Stimulated activated naive CD4-positive, alpha-beta T cell treated with Interleukin-2 at 50 U/mL for 16 hours (primary cell): ENCODE measurements at places on chromosomes 13 and 19.

DNA sequence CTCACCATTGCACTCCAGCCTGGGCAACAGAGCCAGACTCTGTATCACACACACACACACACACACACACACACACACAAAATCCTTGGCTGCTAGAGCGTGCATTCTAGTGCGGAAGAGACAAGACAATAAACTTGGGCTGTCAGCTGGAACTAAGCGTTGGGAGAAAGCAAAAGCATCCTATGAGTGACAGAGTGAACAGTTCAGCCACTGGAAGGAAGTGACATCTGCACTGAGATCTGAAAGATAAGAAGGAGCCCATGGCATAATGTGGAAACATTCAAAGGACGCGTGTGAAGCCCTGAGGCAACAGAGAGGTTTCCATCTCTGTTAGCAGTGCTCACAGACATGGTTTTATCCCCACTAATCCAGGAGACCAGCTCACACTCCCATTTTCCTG, 3.5 kb upstream of the SLC1A5 start:
- DNase-seq = no peak

GRCh38 chr19:4343370-4344307, at the start of gene MPND:
Gene MPND, plus strand, starts transcription at chr19:4343562. Its CDS starts 32 bp downstream, at chr19:4343594.
- DNase-seq = peak; percentile 88

- DNase-seq = no peak
Observed at GRCh38 chr13:36919171-36919832, 736 bp downstream of the SMAD9 start.

DNA sequence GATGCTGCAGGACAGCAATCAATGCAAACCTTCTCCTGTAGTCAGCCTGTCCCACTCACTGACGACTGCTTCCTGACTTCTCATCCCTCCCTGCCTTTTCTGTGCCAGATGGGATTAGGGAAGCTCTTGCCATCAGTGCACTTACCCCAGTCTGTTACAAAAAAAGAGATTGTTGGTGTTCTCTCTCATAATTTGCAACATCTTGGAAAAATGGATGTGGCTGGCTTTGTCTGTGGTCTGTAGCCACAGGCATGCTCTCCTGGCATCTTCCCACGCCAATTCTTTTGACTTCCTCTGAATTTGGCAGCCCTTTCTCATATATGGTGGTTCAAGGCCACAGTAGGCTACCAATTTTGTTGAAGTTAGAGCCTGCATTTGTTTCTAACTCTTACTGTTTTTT, 11.6 kb upstream of the HTR2A start:
- no peak for DNase-seq

DNA sequence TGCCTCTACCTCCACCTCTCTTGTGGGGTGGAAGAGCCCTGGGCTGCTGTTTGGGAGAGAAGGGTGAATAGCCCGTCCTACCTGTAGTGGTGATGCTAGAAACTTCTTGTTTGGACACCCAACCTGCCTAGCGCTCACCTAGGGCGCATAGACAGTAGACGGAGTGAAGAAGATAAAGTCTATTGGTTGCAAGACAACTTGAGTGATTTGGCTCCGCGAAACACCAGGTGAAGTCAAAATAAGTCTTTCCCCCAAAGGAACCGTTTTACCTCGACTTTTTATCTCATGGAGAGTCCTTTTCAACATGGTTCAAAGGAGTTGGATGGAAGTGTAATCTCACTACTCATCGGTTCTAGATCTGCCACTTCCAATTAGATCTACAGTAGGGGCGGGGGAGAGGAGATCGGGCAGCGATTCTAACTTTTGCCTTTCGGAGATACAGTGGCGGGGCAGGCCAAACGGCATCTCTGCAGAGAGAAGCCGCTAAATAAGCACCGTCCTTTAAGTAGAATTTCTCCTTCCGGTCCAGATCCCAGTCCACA, 694 bp upstream of the ZIC5 start:
- DNase-seq = no peak

DNA sequence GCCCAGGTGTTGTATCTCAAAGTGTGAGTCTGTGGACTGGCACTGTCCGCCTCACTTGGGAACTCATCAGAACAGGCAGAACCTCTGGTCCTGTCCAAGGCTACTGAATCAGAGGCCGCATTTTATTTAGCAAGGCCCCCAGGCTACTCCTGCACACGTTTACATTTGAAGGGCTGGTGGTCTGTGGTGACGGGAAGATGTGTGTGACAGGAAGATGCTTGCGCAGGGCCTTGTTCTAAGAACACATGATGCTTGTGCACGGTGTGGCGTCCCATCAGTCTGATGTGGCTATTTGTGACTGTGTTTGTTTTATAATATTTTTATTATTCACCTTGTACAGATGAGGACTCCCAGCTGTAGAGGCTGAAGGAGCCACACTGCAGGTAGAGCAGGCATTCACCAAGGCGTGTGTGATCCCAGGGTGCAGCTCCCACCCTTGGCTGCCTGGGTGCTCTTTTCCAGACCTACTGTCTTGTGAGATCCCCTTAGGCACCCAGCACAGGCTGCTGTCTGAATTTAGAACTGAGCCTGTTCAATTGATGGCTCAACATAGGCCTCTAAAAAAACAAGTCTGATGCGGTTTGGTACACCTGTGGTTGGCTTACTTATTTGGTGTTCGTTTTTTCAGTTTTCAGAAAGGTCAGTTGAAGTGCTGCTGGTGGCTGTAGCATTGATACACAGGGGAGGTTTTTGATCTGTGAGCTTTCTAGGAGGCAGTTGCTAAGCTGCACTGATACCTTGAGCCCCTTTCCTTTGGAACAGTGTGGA, 3.1 kb downstream of the SLC25A15 start:
- no peak for DNase-seq

- no peak for DNase-seq
Observed at GRCh38 chr13:26968431-26969341, 202.9 kb downstream of the USP12 start.

GRCh38 chr13:113299951-113300350, 2.9 kb downstream of the LAMP1 start:
- no peak for DNase-seq

GRCh38 chr13:30730526-30730925, 4.8 kb upstream of the ALOX5AP start:
- no peak for DNase-seq

GRCh38 chr19:18282788-18283141, 1.3 kb upstream of the JUND start:
- DNase-seq = no peak

- no peak for DNase-seq
Observed at GRCh38 chr13:26628706-26629105, 71.2 kb downstream of the WASF3 start.

DNA sequence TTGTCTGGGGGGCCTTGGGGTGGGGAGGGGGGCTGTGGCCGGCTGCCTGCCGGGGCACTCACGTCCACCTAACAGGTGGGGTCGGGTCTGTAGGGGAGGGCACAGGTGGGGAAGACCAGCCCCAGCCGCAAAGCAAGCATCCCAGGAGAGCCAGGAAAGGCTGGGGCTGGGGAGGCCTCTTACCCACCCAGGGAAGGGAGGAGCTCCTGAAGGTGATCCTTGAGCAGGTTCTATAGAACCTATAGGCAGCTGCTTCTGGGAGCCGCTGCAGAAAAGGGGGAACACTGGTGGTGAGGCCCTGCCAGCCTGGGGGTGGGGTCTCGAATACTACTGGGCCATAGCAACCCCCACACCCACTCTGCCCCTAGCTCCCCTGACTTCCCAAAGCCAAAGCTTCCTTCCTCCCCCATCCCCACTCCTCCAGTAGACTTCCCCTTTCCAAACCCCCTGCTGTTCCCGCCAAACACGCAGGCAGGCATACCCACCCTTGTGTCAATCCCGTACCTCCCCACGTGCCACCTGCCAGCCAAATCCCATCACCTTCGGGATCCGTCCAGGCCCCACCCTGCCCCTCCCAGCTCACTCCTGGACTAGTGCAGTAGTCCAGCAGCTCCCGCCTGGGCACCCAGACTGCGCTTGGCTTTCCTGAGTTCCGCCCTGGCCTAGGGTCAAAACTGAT, 5.6 kb downstream of the KLF16 start:
- no peak for DNase-seq

GRCh38 chr19:50250450-50251136, 47.2 kb downstream of the MYH14 start:
- no peak for DNase-seq

- DNase-seq = no peak
Observed at GRCh38 chr13:28056970-28057712, 43.2 kb downstream of the FLT3 start.

DNA sequence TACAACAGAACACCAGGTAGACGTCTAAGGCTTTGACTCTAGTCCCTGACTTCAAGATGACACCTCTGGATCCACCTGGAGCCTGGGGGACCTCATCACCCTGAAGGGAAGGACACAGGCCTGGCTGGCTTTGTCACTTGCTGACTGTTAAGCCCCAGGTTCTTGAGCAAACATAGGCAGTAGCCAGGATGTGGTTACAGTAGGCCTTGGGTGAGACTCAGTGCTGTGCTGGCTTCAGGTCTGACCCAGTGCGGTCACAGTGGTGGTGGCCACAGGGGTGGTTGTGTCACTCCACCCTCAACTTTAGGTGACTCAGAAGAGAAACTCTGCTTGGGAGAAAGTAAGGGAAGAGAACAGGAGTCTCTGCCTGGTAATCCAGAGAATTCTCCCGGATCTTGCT, 497.8 kb downstream of the UQCRFS1 start:
- DNase-seq = no peak

DNA sequence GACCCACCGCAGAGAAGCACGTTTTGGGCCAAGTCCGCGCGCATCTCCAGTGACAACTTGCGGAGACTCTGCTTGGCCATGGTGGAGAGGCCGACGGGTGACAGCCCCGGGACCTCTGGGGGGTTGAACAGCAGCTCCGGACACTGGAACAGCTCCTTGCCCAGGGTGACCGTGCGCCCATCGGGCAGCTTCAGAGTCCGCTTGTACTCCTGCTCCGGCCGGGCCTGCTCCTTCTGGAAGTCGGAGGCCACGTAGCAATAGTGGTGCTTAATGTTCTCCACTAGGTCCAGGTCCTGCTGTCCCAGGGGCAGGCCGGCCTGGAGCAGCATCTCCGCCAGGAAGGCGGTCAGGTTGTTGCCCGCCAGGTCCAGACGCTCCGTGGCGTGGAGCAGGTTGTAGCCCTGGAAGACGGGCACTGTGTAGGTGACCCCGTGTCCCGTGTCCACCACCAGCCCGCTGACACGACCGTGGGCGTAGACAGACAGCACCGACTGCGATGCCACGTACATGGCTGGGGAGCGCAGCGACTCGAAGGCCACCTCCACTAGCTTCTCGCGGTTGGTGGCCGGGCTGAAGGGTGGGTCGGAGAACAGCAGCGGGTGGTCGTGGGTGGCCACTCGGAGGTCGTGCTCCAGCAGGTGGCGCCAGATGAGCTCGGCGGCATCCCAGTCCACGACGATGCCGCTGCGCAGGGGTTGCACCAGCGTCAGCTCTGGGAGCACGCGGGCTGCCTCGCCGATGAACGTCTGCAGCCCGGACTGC, 743 bp downstream of the ACTL9 start:
- no peak for DNase-seq

DNA sequence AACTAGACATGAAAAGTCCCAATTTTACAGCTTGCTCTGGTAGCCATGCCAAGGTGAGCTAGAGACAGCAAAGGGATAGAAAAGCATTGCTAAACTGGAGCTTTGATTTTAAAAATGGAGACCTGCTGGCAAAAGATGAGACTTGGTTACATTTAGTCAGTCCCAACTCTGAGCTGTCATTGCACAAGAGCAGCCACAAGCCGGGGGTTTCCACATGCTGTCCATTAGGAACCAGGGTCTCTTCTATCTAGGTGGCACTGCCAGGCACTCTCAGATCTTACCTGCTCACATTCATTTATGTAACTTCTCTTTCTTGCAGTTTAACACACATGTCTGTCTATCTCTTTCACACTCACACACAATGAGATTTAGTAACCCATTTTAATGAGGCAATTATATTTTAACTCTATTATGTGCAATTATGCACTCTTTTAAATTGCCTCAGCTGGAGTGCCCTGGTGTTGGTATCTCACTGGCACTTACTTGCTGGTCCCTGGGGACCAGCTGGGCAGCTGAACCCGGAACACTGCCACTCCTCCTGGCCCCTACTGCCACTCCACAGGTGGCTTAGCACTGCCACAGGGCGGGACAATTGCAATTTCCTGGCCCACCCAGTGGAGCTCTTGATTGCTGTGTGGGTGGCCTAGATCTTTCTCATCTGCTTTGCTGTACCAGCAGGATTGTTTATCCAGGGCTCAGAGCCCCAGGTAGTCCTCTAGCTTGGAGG, 112.5 kb downstream of the COG6 start:
- no peak for DNase-seq

DNA sequence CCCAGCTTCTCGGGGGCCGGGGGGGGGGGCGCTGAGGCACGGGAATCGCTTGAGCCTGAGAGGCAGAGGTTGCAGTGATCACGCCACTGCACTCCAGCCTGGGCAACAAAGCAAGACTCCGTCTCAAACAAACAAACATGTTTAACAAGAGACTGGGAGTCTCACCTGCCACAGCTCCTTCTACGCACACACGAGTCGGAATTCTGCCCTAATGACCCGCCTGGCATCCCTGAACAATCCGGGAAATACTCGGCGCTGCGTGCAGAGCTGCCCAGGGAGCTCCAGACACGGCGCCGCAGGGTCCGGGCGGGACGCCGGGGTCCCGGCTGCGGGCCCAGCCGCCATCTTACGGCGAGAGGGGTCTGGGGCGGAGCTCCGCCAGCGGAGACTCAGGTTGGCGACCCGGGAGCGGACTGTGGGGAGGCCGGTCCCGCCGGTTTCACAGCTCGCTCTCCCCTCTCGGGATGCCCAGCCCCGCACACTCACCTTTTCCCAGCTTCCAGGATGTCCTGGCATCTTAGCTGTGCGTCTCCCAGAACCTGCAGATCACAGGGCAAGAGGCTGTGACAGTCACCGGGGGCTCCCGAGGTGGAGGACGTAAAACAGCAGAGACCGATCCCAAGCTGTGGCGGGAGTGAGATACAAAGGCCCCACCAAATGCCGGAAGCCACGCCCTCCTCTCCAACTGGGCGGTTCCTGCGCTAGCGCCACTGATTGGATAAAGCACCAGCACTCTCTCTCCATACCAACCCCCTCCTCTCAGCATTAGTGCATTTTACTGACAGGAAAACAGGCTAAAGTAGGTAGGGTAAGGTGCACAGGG, 23.6 kb upstream of the ZNF724 start:
- peak; percentile 91 for DNase-seq

DNA sequence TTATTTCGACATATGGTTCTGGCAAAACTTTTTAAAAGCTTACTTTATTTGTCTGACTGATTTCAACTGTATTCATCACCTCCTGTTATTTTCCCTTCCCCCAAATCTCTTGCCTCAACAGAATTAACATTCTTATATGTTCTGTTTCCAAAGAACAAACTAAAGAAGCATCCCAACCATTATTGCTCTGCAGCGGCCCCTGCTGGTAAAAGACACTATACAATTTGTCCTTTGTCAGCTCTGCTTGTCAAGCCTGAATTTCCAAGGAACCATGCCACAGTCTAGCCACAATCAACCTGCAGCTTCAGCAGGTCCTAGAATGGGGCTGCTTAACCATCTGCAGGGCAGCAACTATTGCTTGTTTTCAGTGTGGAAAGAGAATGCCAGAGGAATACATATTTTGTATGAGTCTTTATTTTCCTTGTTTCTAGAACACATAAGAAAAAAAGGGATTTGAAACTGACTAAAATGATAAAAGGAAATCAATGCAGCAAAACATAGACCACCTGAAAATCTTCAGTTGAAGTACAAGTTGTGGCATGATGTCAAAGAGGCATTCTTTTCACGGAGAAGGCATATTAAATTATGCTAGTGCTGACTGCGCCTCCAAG, 845.3 kb downstream of the DIAPH3 start:
- no peak for DNase-seq

- peak; percentile 41 for DNase-seq
Observed at GRCh38 chr19:35347171-35347929, at the start of gene FFAR1. Gene FFAR1, plus strand, starts transcription at chr19:35347902. Its CDS starts 3,650 bp downstream, at chr19:35351552.
